Spleen (tissue), 13 donors: ENCODE measurements at places on chromosomes 2 and 18. TPM values are rescaled to one million over a fixed set of nuclear protein-coding genes. Genes with fewer than 3 reads are reported as not detected.

- peaks cover 15% of the 10 kb centered on the region for H3K4me1 ChIP-seq
- no peak for DNase-seq
- no peak overlapping the region for H3K4me3 ChIP-seq
- H3K27ac ChIP-seq = no peak overlapping the region
These were observed 76.4 kb downstream of the NFATC1 start for GRCh38 chr18:79472176-79472575.

- no peak for DNase-seq
- H3K4me1 ChIP-seq = no peaks in the 10 kb centered on the region
These were observed 12.4 kb downstream of the SUPT7L start for GRCh38 chr2:27651056-27651455.

GRCh38 chr18:65352186-65352585 is 398.6 kb upstream of the CDH7 start:
- no peak for DNase-seq
- no peaks in the 10 kb centered on the region for H3K4me1 ChIP-seq
- no peaks in the 10 kb centered on the region for H3K27me3 ChIP-seq
- H3K4me3 ChIP-seq = no peak overlapping the region
- no peaks in the 10 kb centered on the region for H3K36me3 ChIP-seq

- H3K27me3 ChIP-seq = no peaks in the 10 kb centered on the region
- no peaks in the 10 kb centered on the region for H3K36me3 ChIP-seq
- H3K27ac ChIP-seq = no peak overlapping the region
- H3K4me3 ChIP-seq = no peak overlapping the region
These were observed 117.4 kb downstream of the FAM210A start for GRCh38 chr18:13608791-13609532.

DNA sequence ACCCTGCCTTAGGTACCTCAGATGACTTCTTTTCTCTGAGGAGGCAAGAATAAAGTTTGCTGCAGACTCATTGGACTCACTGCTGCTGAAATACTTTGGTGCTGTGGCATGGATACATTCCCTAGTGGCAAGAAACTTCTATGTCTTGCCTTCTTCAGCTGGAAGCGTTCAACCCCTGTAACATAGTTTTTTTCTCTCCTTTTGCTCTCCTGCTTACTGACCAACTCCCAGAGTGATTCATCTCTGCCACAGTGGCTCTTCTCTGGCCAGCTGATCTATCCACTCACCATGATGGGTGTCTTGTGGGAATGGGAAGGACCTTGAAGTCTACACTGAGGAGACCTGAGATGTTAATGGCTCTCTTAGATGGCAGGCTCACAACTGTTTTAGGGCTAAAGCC is 309.3 kb upstream of the LRRTM4 start:
- H3K4me1 ChIP-seq = no peaks in the 10 kb centered on the region
- H3K4me3 ChIP-seq = no peak overlapping the region
- no peaks in the 10 kb centered on the region for H3K36me3 ChIP-seq

NCKAP5 gene
- total RNA-seq = 3.2 TPM

GRCh38 chr2:215355801-215356200 is 43.9 kb downstream of the ATIC start:
- DNase-seq = no peak
- H3K4me1 ChIP-seq = no peaks in the 10 kb centered on the region
- no peak overlapping the region for H3K4me3 ChIP-seq
- H3K27ac ChIP-seq = no peak overlapping the region
- H3K27me3 ChIP-seq = no peaks in the 10 kb centered on the region
- H3K36me3 ChIP-seq = peaks cover 26% of the 10 kb centered on the region

EPAS1 gene
- 272 TPM for total RNA-seq

EML6 gene
- total RNA-seq = 9.5 TPM
